MG63 (cell line): ENCODE measurements at places on chromosomes 11 and 22.

DNA sequence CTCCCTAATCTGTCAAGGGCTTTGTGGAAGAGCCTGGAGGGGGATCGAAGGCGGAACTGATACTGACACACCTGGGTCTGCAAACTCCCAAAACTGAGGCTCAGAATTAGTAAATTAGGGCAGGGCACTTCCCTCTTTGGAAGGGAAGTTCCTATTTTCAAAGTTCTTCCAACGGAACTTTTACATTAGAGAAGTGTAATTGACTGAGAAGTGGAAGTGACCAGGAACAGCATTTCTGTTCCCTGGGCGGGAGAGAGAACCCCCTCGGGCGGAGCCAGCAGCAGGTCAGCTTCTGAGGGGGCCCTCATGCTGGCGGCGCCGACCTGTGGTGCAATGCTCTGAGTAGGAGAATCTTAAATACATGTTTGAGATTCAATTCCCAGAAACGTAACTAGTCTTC lies 1.1 kb upstream of the CBL start:
- DNase-seq: no peak

DNA sequence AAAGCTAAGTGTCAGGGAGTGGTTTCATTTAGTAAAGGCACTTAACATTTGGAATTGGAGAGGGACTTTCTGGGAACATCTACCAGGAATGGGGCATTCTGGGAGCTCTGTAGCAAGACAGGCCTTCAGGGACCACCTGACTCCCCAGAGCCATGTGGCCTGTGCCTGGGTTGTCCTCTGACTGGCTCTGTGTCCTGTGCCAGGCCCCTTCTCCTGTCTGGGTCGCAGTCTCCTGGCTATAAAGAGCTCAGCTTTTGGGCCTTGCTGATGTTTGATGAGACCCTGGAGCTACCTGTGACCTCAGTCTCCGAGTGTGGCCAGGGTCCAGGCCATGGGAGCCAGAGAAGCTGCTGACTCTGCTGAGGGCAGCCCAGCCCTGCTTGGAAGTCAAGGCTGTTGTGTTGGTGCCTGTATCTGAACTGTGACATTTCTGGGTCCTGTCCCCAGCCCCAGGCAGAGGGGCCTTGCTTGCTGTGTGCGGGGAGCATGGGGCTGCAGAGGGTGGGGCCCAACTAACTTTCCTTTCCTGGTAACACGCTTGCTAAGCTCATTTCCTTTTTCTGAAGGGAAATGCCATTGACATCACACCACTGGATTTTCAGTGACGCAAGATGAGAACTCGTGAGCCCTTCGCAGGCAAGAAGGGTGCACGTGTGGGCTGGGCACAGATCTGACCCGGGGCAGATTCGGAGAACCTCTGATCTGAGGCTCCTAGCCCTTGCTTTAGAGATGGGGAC lies 41.3 kb downstream of the LRRC32 start:
- DNase-seq: no peak

GRCh38 chr11:61957021-61957770 lies 7.0 kb downstream of the BEST1 start:
- DNase-seq: no peak

- peak; percentile 32 for DNase-seq
These were observed 16.6 kb downstream of the OR8A1 start for GRCh38 chr11:124586238-124586860.

DNA sequence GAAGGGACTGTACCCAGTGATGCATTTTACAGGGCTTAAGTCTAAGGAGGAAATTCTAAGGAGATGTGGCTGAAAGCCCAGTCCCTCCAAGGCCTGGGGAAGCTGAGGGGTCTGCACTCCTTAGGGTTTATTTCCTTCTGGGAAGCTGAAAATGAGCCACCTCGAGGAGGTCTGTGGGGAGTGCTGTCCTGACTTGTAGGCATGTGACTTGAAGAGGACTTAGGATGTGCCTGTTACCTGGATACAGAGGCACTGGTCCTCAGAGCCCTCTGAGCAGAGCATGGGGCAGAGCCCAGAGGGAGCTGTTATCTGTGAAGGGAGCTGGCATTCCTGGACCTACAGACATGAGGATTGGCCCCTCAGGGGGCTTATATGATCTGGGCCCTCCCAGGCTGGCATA lies 77.1 kb downstream of the TP53I11 start:
- DNase-seq: no peak

DNA sequence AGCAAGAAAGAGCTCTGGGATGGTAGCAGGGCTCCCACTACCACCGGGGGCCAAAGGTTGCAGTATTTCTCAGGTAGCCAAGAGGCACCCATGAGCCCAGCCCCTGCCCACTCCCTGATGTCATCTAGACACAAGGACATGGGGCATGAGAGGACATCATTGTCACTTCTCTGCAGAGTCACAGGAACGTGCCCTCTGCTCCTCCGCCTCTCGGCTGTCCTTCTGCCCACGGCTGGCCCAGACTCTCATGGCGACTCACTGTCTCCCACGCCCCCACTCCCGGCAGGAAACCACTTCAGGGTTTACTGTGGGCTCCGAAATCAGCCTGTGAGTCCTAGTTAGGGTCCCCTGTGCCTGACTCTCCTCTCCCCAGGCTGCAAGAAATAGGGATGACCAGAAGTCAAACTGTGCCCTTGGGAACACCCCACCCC lies 1.8 kb upstream of the GAL start:
- DNase-seq: peak; percentile 40

DNA sequence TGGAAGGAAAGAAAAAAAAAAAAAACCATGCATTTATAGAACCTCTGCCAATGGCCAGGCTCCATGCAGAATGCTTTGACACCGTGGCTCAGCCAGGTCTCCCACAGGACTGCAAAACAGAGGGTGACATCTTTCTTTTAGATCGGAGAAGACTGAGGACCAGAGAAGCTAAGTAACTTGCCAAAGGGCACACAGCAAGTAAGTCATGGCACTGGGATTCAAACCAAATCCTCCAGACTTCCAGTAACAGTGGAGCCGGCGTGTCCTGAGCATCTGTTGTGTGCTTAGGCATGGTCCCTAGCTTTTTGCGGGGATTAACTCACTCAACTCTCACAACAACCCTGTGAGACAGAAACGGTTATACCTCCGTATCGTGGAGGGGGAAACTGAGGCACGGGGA lies 20.7 kb downstream of the MGAT3 start:
- no peak for DNase-seq

GRCh38 chr11:44840085-44840478 lies 110.6 kb downstream of the TP53I11 start:
- DNase-seq: no peak

DNA sequence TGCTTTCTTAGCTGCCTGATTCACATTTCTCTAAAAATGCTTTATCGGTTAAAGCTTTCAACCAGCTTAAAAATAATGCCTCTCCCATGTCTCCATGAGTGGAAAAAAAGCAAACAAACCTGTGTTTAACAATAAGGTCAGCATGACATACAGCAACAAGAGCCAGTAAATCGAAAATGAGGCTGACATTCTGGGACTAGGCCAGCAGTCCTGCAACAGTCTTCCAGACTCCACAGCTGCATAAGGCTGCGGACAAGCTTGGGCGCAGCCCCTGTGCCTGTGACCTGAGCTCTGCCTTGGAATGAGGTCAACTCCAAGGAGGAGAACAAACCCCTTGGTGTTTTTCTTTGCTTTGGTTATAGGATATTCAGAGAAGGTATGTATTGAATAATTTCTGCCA lies 95.5 kb downstream of the PGR start:
- no peak for DNase-seq

- DNase-seq: no peak
These were observed 168.6 kb upstream of the E2F8 start for GRCh38 chr11:19409307-19409706.

DNA sequence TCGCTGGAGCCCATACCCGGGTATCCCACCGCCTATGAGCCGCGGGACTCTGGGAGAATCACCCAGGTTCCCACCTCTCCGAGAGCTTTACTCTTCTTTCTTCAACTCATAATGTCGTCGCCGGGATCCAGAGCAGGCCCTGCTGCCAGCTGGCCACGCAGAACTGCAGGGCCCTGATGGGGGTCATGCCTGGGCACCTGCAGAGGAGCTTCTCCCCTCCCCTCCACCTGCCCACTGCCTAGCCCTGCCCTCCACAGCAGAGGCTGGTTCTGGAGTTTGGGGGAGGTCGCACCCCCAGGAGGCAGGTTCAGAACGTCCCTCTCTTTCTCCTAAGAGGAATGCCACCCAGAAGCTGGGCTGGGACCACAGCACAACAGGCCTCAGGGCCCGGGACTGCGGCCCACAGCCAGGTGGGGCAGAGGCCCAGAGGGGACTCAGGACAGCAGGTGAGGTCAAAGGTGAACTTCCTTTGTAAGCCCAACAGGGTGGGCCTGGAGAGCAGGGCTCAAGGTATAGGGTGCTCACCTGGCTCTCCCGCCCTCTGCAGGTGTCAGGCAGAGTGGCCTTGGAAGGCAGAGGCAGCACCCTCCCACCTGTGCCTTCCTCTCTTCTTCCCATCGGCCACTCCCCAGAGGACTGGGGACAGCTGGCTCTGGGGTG lies 1.9 kb downstream of the SLC25A45 start:
- no peak for DNase-seq

DNA sequence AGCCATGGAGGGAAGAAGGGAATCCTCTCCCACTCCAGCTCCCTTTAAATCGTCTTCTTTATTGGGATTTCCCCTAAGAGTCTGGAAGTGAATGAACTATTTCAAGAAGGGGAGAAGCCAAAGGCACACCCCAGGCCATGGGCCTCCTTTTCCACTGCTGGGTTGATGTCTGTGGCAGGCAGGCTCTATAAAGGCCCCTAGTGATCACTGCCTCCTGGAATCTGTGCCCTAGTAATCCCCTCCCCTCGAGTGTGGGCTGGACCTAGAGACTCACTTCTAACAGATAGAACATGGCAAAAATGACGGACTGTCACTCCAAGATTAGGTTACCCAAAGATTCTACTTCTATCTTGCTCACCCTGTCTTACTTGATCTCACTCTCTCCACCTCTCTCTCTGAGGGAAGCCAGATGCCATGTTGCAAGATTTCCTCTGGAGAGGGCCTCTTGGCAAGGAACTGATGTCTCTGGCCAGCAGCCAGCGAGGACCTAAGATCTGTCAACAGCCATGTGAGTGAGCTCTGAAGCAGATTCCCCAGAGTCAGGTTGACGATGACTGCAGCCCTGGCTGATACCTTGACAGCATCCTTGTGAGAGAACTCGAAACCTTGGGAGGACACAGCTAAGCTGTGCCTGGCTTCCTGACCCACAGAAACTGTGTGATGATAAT lies 444.8 kb downstream of the SOX6 start:
- no peak for DNase-seq

DNA sequence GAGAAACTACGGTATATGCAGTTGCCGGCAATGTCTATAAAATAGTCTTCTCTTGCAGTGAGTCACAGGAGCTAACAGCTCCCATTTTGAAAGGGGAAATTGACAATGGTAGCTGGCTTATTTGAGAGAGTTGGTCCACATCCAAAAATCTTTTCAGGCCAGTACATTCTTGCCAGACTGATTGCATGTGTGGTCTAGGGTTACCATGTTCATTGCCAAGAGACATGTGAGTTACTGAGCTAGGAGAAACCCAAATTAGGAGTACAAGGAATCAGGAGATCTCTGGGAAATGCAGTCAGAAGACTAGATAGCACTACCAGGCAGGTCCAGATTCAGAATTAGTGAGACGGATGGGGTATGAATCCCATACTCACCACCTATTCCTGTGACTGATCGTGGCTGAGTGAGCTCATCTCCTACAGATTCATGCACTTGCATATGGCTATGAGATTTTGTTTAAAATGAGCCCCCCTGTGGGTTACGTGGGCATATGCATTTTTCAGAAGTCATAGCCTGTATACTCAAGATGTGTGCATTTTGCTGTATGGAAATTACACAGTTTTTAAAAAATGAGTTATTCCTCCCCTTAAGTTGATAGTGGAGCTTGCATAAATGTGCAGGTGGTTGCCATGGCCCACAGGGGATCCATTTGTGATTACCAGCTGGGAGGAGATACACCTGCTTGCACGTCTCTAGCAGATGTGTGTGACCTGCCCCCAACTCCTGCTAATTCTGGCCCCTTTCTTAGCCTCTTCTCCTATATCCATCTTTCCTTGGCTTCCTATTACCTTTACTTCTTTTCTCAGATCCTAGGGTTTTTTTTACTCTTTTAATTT lies 102.7 kb downstream of the COMMD9 start:
- peak; percentile 40 for DNase-seq

DNA sequence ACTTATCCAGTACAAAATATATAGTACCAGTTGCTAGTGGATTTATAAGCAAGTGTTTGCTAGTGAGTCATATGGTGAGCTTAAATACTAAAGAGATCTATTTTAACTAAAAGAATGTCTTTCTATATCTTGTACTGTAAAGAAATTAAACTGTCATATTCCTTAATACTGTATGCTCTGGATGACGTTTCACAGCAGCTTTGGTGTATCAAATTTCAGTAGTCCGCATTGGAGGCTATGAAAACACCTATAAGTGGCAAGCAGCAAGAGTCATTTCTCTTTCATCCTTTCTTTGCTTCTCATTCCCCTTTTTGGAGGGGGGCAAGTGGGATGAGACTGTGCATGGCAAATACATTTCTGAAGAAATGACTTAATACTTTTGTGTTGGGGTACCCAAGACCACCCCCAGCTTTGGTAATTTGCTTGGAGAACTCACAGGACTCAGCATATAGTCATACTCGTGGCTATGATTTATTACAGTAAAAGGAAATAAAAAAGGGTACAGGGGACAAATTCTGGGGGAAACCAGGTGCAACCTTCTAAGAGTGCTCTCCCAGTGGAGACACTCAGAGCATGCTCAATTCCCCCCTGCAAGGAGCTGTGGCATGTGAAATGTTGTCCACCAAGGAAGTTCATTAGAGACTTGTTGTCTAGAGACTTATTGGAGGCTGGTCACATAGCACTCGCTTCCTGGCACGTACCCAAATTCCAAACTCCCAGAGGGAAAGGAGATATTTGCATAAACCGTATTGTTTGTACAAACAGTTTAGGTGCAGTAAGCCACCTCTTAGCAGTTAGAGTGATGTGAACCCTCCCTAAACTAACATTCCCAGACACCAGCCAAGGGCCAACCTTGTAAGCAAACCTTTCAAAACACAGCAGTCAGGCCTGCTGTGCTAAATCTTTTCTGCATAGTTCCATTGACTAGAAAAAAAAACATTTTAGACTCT lies 210.8 kb downstream of the PGR start:
- DNase-seq: no peak

DNA sequence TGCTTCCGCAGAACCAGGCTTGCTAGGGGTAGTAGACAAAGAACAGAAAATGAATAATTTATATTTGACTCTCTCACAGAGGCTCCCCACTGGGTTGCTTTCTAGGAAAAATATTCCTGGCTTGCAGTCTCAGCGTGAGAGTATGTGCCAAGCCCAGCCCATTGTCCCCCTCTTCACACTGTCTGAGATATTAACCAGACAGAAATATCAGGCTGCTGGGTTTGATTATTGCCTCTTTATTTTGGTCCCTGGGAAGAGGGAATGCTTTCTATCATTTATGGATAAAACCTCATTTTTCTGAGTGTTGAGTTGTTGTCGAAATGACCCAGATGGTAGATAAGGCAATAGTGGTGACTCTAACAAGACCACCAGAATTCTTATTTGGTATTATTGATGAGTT lies 367.9 kb downstream of the METTL15 start:
- DNase-seq: no peak

GRCh38 chr11:2205981-2206690 lies 34.5 kb upstream of the TH start:
- no peak for DNase-seq

- peak; percentile 36 for DNase-seq
These were observed 167.8 kb upstream of the NCAM1 start for GRCh38 chr11:112793416-112793815.
